T-cell (primary cell): ENCODE measurements at places on chromosomes 7 and 10.

- peak; percentile 35 for DNase-seq
Measured at GRCh38 chr7:111083413-111083812, 7.5 kb upstream of the LRRN3 start.

GRCh38 chr10:3911713-3912442, 126.9 kb upstream of the KLF6 start:
- DNase-seq: no peak

- DNase-seq: no peak
Measured at GRCh38 chr10:66746711-66747110, 179.1 kb upstream of the LRRTM3 start.

GRCh38 chr7:156944876-156945275, 4.6 kb upstream of the NOM1 start:
- no peak for DNase-seq

DNA sequence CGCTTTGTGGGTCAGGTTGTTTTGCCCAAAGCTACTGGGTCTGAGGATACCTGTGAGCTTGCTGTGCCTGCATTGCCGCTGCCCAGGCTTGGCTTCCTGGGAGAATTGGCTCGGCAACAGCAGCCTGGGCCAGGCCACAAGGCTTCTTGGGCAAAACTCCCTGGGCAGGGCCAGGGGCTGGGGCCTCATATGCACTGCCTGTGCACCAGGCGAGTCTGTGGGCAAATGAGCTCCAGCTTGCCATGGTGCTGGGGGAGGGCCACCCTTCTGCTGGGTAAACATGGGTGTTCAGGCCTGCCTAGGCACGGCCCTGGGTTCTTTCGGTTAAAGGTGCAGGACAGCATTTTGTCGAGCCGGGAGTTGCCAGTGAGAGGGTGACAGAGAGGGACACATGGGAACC, 19.4 kb downstream of the ZMIZ1 start:
- DNase-seq: no peak

- DNase-seq: no peak
Measured at GRCh38 chr10:36173364-36173763, 531.3 kb upstream of the FZD8 start.

DNA sequence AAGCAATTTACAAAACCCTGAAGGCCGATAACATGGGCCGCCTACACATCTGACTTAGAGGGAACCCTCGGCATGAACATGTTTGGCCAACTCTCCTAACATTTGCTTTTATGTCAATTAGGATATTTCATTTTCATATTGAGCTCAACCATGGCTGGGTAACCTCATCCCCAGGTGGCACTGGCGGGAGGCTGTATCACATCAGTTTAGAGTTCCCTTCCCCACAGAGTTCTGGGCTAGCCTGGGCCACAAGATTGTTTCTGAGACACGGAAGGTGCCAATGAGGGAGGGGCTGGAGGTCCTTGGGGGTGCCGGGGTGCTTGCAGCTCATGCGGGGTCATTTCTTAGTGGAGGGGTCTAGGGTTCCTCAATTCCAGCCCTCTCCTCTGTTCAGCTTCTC, 386.5 kb upstream of the MKI67 start:
- DNase-seq: no peak

- DNase-seq: no peak
Measured at GRCh38 chr10:19710600-19710999, 105.6 kb upstream of the PLXDC2 start.
